ENCODE measurements at places on chromosomes 7 and 10.

- no peak for DNase-seq
These were observed 288.5 kb upstream of the POT1 start for GRCh38 chr7:125218076-125218475.

DNA sequence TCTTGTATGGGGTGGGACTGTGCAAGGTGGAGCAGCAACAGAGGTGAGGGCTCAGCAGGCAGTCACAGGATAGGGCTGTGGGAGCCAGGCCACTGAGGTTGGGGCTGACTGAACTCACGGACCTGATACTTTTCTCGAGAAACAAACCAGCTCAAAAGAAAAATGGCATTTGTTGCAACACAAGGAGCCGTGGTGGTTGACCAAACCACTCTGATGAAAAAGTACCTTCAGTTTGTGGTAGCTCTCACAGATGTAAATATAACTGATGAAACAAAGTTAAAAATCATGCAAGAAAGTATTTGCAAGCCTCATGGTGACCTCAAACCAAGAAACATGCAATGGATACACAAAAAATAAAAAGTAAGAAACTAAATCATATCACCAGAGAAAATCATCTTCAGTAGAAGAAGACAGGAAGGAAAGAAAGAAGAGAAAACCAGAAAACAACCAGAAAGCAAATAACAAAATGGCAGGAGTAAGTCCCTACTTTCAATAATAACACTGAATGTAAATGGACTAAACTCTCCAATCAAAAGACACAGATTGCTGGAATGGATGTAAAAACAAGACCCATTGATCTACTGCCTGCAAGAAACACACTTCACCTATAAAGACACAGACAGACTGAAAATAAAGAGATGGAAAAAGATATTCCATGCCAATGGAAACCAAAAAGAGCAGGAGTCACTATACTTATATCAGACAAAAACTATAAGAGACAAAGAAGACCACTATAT is 48.9 kb upstream of the DUSP5 start:
- no peak for DNase-seq

- no peak for DNase-seq
These were observed 56.7 kb downstream of the GPAM start for GRCh38 chr10:112126901-112127300.

DNA sequence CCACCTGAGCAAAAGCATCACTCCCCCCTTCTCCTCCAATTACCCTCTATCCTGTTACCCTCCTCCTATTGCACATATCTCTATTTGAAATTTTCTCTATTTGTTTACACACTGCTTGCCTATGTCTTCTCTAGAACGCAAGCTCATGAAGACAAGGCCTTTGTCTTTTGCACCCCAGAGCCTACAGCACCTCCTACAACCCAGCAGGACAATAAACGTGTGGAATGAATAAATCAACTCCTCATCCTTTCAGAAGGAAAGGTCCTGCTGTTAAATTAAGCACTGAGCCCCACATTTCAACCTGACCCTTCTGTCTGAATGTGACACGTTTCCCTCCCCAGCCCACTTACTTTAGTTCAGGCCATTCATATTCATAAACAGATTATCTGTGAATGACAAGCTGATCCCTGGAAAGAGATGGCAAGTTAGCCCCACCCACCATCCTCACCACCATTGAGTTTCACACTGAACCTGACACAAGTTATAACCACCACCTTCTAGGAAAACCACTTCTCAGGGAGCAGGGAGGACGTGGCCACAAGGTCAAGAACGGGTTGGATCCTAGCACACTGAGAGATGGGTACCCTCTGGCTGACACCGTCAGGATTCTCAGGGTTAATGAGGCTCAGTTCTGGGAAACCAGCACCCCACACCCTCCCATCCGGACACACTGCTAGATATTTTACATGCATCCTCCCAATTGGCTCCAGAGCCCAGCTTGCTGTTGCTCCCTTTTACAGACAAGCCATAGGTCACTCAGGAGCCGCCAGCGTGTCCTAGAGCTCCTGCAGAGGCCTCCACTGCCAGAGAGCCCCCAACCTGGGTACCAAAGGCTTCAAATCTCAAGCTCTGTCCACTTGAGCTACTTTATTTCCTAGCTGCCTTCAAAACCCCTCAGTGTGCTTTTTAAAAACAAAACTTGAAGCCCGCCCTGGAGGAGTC is 934 bp downstream of the PRTFDC1 start:
- DNase-seq = no peak

GRCh38 chr10:81847675-81848074 is 27.3 kb upstream of the NRG3 start:
- DNase-seq = no peak

- DNase-seq = no peak
These were observed 175.9 kb downstream of the USP6NL start for GRCh38 chr10:11435581-11435981.

DNA sequence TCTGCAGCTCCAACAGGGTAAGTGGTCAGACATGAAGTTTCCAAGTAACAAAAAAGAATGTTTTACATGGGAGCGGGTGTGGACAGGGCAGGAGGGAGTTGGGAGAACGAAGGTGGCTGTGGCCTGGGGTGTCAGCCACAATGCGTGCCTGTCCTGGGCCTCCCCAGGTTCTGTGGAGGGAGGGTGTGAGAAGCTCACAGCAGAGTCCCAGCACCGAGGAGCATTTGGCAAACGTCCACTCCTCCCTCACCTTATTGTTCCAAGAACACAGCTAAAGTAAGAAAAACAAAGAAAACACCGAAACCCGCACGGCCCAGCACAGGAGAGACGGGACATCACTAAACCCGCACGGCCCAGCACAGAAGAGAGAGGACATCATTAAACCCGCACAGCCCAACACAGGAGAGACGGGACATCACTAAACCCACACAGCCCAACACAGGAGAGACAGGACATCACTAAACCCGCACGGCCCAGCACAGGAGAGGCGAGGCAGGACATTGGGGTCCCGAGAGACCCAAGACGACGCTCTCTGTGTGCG is 226.4 kb downstream of the MAD1L1 start:
- DNase-seq = no peak

GRCh38 chr7:20529260-20529659 is 86.2 kb upstream of the ABCB5 start:
- no peak for DNase-seq

GRCh38 chr10:43595739-43596298 is 10.4 kb upstream of the ZNF485 start:
- no peak for DNase-seq

- no peak for DNase-seq
These were observed 36.0 kb upstream of the LAMB1 start for GRCh38 chr7:108038986-108039385.

GRCh38 chr10:131166486-131166885 is 145.0 kb downstream of the TCERG1L start:
- DNase-seq = no peak

GRCh38 chr10:2023687-2024086 is 286.4 kb upstream of the ADARB2 start:
- no peak for DNase-seq

DNA sequence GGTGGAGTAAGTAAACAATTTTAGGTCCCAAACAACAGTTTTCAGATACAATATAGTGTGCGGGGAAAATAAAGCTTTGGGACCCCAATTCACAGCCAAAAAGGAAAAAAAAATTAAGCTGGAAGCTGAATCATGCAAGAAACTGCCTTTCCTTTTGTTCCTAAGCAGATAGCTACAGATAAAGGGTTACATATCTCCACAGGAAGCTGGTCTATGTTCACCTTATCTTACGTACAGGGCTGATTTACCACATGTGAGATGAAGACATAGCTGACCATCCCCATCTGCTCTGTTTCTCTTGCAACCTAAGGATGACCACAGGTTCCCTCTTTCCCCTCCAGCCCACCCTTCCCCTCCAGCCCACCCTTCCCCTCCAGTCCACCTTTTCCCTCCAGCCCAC is 14.2 kb upstream of the PFKP start:
- DNase-seq = no peak

- DNase-seq = no peak
These were observed 67.0 kb upstream of the VIPR2 start for GRCh38 chr7:159211540-159212182.
